Kidney glomerular epithelial cell (primary cell): ENCODE measurements at places on chromosomes 2 and 18.

DNA sequence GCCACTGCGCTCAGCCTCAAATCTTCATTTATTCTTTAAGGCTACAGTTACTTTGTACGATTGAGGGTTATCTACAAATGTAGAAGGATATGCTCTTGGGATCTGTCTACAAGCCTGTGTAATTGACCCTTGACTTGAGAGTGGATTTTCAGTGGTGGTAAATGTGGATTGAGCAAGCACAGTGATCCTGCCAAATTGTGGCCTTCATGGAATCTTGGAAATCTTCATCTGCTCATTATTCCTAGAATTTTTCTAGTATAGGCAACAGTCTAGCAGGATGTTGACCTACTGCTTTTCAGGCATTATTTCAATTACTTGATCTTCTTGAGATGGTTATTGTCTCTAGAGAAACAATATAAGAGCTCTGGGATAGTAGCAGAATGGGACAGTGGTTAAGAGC is 226.1 kb upstream of the REV1 start:
- DNase-seq, result no peak

DNA sequence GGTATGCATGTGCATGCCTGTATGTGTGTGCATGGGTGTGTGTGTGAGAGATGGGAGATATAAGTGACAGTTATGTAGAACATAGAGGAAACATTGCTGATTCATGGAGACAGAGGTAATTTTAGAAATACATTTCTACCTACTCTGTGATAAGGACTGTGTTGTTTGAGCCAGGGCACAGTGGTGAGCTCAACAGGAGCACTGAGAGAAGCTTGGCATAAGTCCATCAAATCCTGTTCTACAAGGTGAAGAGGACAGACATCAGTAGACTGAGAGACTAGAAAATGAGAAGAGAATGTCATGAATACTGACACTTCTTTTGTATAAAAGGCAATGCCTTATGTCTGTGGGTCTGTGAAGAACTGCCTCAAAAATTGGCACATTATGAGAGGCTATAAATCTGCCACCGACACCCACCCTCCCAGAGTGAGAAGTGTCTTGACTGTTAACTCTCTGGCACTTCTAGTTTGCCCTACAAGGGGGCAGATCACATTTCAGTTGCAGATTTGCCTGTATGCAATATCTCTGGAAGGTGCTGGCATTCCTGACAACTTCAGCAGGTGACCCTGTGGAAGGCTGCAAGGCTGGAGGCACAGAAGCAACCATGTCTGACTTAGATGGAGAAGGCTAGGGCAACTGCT is 962.3 kb upstream of the NRXN1 start:
- DNase-seq, result no peak

DNA sequence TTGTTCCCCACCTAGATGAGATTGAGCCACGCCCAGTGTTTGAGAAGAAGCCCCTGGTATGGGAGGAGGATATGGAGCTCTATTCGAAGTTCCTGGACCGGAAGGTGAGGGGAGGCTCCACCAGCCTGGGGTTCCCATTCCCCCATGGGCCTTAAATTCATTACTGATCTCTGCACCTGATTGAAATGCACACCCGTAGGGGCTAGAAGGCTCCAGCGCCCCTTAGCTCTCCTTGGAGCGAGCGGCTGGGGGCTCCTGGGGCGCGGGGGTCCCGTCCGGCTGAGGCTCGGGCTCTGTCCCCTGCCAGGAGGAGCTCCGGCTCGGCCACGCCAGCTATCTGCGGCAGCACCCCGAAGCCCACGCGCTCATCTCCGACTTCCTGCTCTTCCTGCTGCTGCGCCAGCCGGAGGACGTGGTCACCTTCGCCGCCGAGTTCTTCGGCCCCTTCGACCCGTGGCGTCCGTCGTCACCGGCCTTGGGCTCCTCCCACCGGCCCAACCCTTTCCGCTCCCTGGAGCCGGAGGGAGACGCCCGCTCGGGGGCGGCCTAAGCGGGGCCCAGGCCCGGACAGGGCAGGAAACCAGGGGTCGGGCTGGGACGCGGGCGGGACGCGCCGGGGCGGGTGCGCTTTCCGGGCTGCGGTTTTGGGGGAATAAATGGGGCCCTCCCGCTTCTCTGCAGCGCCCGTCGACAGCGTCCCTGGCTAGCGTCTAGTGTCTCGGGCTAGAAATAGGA is 10.9 kb downstream of the CATIP start:
- DNase-seq, result no peak

GRCh38 chr18:31233621-31234275 is 71.1 kb upstream of the DSC1 start:
- no peak for DNase-seq

GRCh38 chr18:49658823-49659404 is 97.1 kb downstream of the LIPG start:
- DNase-seq, result no peak

DNA sequence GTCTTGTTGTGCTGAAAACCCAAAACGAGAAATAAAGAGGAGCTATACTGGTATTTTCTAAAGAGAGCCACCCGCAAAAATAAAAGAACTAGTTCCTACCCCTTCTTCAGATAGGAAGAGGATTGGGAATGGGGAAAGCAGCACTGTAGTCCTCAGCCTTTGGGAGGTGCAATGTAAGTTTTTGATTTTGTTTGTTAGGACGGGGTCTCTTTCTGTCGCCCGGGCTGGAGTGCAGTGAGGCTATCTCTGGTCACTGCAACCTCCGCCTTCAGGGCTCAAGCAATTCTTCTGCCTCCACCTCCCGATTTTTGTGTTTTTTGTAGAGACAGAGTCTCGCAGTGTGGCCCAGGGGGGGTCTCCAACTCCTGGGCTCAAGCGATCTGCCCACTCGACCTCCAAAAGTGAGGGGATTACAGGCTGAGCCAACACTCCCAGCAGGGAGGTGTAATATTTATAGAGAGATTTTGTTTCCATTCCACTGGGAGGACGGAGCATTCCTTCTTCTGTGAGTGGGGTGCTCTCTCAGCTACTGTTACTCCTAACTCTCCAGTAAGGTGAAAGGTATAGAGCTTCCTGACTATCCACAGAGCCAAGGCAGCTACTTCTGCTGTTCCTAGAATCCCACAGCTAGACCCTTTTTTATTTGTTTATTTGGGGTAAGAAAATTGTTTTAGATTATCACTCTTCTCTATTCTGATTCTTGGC is 13.1 kb upstream of the GULP1 start:
- DNase-seq, result no peak

GRCh38 chr18:484749-485464 is 15.6 kb downstream of the COLEC12 start:
- DNase-seq, result no peak

GRCh38 chr2:1824202-1824905 is 80.0 kb upstream of the PXDN start:
- DNase-seq, result no peak

- DNase-seq, result no peak
Measured at GRCh38 chr18:56235071-56235470, 403.3 kb downstream of the TXNL1 start.

DNA sequence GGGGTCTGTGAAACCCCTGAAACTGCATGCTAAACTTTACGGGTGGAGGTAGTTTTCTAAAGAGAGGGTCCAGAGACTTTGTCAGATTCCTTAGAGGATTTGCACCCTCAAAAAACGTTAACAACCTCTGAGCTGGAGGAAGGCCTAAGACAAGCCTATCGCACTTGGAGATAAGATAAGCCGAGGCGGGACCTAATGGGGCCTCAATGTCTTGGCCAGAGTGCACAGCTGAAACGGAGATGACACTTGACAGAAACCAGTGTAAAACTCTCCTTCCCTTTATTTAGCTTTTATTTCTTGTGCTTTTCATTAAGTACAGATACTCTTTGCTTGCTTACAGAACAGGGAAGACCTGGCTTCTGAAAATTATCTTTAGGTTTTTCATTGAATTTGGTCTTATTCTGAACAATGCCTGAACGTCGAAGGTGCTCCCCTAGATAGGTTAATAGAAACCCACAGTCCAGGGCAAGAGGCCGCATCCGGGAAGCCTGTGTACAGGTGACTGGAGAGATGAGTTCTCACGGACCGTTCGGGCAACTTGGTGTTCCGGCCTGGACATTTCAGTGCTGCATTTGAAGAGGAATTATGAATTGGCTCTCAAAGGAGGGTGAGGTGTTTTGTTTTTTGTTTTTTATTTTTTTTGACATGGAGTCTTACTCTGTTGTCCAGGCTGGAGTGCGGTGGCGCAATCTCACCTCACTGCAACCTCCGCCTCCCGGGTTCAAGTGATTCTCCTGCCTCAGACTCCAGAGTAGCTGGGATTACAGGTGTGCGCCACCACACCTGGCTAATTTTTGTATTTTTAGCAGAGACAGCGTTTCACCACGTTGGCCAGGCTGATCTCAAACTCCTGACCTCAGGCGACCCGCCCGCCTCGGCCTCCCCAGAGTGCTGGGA is 49.7 kb downstream of the SH3BP4 start:
- DNase-seq, result no peak

DNA sequence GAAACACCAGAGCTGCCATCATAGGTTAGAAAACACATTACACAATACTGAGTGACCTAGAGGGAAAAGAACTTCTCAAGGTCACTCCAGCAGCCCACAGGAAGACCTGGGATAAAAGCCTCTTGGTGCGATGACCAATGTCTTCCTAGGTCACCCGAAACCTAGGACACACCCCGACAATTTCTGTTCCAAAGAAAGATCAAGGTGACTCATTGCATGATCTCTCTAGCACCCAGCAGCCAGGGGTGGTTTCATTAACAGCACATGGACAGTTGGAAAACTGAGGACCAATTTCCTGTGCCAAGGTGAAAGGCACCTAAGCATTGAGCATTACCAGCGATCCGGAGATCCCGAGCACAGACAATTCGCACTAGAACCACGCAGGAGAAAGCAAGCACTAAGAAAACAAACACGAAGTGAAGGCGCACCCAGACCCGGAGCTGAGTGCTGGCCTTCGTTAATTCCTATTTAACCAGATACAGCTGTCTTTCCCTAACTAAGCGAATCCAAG is 1.5 kb downstream of the CACNB4 start:
- DNase-seq, result no peak

GRCh38 chr18:79695269-79695668 is 15.7 kb downstream of the CTDP1 start:
- no peak for DNase-seq

DNA sequence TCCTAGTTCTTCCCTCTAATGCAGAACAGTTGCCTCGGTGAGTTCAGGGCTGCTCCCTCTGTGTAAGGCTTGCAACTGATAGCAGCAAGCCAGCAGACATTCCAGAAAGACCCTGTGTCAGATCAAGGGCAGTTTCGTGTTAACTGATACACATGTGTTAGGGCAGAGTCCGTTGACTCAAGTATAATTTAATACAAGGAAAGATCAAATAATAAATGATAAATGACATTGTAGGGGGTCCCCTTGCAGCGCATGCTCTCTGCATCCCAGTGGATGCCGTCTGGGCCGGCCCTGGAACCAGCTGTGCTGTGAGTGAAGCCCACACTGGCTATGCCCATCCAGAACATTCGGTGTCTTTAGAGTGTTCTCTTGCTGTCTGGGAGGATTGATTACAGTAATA is 180.3 kb downstream of the AGAP1 start:
- DNase-seq, result no peak

DNA sequence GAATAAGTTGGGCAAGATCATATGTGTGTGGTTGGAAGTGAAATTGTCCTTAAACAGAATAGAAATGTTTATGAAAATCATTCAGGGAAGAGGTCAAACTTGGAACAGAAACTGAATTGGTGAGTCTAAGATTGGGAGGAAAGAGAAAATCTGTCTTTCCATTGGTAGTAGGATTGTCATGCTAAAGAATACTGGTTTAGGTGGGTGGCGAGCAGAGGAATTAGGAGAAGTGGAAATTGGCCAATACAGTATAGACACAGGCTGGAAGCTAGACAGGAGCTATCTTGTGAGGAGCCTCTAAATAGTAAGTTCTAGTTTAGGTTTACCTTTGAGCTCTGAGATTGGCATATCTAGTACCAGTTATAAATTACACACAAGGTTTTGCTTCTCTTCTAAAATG is 80.9 kb upstream of the KYNU start:
- no peak for DNase-seq

DNA sequence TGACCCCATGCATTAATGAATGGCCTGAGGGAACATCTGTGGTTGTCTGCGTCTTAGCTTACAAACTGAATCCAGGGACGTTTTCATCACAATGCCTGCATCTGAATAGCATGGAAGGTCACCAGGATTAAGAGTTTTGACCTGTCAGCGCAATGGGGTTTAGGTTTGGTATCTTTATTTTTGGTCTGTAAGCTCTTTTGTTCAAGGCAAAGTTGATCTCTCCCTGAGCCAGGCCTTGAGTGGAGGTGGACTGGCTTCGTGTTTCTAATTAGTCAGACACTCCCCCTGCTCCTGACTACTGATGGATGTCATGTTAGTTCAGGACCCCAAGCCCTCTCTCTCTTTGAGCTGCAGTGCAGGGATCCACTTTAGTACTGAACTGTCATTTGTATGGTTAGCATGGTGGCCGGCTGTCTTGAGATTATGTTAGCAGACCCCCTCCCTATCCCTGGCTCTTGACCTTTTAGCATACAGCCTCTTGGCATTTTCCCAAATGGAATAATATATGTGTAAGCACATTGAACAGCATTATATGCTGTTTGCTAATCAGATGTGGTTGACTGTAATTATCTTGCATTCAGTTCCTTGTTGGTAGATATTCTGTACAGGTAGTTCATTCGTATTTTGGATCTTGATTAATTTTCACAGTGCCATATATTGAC is 59.2 kb downstream of the LYPD6 start:
- DNase-seq, result no peak

- no peak for DNase-seq
Measured at GRCh38 chr2:156890529-156891148, 366.9 kb upstream of the GALNT5 start.

- DNase-seq, result no peak
Measured at GRCh38 chr2:55827855-55828254, 95.7 kb downstream of the EFEMP1 start.

GRCh38 chr2:83081826-83082690 is 1377.0 kb downstream of the SUCLG1 start:
- DNase-seq, result peak; percentile 30

DNA sequence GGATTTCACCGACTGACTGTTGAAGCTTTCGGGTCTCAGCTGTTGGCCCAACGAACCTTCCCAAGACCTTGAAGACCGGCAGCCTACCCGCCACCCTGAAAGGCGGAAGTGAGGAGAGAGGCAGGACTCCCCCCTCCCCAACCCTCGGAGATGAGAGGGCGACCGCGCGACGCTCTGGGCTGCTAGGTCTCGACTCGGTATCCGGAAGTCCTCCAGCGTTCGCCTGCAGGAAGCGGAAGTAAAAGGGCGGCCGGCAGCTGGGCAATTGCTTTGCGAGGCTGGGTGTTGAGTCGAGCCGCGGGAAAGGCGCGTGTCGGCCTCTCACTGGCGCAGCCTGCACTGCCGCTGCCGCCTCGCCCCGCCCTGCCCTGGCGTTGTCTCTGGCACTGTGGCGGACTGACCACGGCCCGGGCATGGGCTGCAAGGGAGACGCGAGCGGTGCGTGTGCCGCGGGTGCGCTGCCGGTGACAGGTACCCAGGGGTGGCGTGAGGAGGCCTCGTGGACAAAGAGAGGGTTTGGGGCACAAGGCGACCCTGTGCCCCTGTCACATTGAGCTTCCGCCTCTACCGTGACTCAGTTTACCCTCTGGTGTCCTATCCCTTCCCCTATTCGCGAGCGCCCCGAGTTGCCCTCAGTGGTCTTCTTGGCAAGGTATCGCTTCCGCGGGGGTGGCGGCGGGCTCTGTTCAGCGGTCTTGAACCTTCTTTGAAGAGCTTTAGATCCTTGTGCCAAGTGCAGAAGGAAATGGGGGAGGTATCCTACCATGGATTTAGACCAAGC is at the start of gene UGGT1:
Gene UGGT1, plus strand, starts transcription at position 256 of the 781 bp plus-strand sequence. Its CDS starts 158 bp downstream, at position 414.
- DNase-seq, result peak; percentile 93
